ENCODE measurements at places on chromosomes 7 and 10.

DNA sequence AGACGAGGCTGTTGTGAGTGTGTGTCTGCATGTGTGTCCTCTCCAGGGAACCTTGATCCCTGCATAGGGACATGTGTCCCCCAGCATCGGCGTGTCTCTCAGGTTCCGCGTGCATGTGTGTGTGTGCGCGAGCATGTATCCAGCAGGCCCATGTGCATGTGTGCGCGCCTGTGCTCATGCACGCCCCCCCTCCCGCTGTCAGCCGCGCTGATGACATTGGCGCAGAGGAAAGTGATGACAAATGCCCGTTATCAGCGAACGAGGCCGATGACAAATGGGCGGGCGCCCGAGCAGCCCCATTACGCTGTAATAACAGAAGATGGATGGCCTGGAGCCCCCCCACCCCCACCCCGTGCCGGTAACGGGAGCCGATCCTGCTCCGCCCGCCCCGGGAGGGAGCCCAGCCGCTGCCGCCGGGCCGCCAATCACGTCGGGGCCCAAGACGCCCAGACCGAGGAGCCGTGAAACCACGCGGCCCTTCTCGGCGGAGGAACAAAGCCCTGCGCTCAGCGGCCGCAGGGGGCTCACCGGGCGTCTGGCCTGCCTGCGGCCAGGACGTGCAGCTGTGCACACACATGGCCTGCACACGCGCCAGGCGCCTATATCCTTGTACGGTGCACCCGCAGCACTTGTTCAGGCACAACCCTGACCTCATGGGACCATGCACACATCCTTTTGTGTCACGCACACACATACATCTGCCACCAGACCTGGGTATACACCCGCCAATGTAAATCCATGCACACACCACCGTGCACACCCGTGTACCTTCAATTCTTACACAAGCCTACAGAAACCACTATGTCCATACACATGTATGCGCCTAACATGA lies 21.5 kb downstream of the POLL start:
- no peak for DNase-seq

DNA sequence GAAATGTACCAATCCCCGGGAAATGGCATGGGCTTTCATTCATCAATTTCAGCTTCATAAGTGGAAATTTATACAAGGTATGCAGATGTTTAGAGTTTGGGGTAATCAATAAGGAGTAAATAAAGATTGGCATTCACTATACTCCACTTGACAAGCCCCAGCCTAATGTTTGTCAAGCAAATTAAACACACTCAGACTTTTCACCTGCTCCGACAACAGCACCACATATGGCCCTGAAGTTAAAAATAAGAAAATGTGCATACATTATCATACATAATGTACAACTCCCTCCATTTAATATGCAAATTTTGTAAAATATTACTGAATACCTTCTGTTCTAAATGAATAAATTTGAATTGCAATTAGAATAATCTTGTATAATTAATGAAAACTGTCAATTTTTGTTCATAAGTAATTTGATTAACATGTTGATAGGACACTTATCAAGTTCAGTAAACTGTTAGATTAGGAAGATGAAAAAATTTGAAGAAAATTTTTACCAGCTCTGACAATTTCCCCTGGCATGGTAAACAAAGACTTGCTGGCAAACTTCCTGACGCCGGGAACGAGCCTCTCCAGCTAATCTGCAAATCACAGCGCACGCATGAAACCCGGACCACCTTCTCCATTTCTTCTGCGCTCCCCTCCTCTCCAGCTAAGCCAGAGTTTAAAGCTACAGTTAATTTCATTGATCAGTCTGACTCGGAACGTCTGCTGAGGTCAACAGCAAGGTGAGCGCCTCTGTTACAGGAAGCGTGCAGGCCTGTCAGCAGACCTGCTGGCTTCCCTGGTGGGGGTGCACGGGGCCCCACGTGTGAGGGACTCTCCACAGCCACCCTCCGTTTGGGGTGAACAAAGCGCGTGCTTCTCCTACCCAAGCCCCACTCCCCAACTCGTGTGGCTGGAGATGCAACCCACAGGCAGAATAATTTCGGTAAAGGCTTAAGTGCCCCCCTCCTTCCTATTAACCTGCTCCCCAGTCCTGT lies 70.7 kb downstream of the EBF3 start:
- no peak for DNase-seq

GRCh38 chr10:72502581-72502980 lies 123.3 kb downstream of the MICU1 start:
- DNase-seq: no peak

DNA sequence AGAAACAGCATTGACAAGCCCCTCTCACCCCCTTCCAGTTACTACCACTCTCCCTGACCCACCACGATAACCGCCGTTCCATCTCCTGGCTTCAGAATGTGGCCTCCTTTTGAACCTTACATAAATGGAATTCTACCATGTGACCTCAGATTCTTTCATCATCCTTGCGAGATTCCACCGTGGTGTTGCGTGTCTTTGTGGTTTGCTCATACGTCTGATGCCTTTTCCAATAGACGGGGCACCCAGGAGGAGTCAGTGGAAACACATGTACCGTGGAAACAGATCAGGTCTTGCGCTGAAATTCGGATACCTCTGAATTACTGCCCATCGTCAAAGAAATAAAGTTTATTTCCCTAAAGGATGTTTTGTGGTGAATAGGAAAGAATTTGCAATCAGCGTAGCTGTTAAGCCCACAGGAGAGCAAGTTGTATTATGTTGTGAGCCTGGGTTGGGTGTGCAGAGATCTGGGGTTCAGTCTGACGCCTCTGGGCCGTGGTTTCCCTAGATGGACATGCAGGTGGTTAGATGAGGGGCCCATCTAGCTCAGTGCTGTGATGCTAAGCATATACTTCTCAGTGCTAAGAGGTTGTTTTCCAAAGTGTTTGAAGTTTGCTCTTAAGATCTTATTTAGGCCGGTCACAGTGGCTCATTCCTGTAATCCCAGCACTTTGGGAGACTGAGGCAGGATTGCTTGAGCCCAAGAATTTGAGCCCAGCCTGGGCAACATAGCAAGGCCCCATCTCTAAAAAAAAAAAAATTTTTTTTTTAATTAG lies 29.1 kb downstream of the GTF2IRD1 start:
- DNase-seq: no peak

Measured in activated T-helper 1 cell treated with anti-CD3 and anti-CD28 coated beads, Interleukin-2, amount 50 U/mL, for 16 hours (primary cell).